Stimulated activated CD4-positive, alpha-beta T cell treated with anti-CD3 and anti-CD28 coated beads, Interleukin-12 subunit alpha, Interleukin-12 subunit beta, amount 100 ng/mL, for 4 hours (primary cell): ENCODE measurements at places on chromosomes 12 and 14.

GRCh38 chr14:88007608-88008007 lies 2.7 kb downstream of the GPR65 start:
- DNase-seq = no peak

GRCh38 chr14:89823743-89824142 lies 130.8 kb downstream of the EFCAB11 start:
- DNase-seq = no peak

DNA sequence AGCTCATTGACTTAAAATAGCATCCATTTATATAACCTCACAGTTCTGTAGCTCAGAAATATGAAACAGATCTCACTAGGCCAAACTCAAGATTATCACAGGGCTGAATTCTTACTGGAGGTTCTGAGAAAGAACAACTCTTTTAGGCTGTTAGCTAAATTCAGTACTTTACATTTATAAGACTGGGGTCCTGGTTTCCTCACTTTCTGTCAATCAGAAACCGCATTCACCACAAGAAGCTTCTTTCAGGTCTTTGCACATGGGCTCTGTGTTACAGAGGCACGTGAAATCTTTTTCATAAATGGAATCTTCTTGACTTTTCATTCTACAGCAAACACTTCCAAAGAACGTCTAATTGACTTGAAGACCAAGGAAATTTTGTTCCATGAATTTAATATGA lies 876.3 kb upstream of the FOXG1 start:
- no peak for DNase-seq

DNA sequence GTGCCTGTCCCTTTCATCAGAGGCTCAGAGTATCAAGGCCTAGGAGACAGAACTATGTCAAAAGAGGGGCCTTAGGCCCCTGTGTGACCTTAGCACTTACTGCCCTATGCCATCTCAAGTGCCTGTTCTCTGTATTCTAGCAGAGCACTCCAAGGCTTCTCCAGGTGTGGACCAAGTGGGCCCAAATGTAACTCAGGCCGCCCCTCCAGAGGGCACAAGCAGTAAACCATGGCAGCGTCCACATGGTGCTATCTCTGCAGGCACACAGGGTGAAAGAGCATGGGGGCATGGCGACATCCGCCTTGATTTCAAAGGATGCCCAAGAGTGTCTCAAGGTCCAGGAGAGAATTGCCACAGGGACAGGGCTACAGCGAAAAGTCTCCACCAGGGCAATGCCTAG lies 628.7 kb downstream of the RPS29 start:
- no peak for DNase-seq

DNA sequence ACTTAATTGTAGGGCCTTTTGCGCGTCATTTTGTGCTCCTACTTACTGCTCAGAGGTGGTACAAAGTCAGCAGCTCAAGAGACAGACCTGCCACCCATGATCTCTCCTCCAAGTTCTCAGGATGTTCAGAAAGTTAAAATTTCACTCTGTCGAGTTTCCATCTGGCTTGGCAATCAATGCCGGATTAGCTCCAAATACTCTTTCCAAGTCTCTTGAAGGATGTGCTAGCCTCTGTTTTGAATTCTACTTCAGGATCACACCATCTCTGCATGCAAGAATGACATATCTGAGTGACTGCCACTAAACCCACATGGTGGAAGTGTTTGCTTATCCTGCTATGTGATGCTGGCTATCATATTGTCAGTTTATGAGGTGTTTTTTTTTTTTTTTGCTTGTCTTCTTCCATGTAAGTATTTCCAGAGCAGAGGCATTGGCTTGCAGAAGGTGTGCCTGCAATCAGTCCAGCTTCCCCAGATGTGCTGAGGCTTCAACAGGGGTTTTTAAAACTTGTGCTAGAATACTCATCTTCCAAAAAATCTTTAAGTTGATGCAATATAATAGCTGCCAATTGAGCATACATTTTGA lies 125.6 kb downstream of the RGS6 start:
- DNase-seq = no peak

- DNase-seq = no peak
Observed at GRCh38 chr12:53798575-53798974, 46.8 kb upstream of the CISTR start.

GRCh38 chr12:6452245-6452943 lies 552 bp downstream of the TAPBPL start:
- DNase-seq = peak; percentile 36

- no peak for DNase-seq
Observed at GRCh38 chr12:7984900-7985299, 47.6 kb upstream of the FOXJ2 start.

DNA sequence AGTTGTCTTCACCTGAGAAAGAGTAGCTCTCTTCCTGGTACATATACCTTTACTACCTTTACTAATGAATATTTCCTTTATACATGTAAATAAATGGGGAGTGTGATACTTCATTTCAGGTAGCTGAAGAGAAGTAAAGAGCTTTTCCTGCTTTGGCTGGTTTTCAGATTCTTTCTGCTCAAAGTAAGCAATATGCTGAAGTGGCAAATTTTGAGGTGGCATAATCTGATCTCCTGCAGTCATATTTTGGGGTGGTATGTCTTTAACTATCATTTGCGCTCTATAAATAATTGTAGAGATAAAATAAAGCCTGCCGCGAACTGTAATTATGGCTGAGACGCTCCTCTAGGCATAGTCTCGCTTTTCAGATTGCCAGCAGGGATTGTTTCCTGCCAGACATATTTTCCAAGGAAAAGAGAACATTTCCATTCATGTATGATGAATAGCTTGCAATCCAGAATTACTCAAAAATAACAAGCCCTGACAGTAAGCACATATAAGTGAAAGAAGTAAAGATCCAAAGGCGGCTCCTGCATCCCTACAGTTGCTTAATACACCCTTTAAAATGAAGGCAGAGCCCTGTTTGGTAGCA lies 200.7 kb downstream of the C12orf50 start:
- DNase-seq = no peak

DNA sequence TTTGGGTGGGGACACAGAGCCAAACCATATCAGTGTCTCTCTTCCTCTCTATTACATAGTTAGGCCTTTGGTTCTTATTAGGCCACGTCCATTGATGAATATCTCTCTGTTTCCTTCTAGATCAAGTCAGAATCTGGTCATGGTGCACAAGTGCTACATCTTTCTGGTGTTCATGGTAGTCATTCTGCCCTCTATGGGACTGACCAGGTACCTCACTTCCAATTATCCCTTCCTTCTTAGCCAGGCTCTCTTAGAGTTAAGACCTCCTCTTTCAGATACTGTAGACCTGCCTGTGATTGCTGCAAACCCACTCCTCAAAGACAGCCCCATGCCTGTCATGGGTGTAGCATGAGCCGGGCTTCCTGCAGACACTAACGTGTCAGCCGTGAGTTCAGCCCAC lies 25.2 kb downstream of the NGB start:
- no peak for DNase-seq
